Activated CD4-positive, alpha-beta T cell treated with anti-CD3 and anti-CD28 coated beads, Interleukin-2, Interleukin-6, amounts not matched to agents 100 ng/mL and 50 ng/mL, durations not matched to agents 16 hours and 8 hours (primary cell): ENCODE measurements at places on chromosomes 16 and 17.
A peak's percentile ranks its signal among the peaks of the same experiment; 100 is the strongest.

DNA sequence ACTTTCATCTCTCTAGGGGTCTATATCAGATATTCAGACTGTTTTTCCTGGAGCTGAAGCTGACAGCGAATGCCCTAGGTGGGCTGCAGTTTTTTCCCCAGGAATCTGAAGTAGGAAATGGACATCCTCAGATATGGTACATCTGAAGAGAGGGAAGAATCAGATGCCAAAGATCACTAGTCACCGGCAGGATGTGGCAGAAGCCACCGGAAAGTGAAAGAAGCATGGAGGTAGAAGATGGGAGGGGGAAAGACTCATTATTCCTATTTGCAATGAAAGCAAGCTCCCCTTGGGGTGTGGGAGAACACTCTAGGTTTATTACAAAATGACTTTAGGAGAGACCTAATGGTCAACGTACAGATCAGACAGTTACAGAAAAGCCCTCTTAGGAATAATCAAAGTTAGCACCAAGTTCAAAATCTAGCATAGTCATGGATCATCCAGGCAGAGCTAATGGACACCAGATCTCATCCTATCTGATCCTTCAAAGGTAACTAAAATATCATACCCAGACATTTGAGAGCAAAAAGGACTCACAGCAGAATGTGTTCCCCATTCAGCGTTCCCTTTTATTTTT, 110.7 kb downstream of the HS3ST3A1 start:
- no peak for DNase-seq

DNA sequence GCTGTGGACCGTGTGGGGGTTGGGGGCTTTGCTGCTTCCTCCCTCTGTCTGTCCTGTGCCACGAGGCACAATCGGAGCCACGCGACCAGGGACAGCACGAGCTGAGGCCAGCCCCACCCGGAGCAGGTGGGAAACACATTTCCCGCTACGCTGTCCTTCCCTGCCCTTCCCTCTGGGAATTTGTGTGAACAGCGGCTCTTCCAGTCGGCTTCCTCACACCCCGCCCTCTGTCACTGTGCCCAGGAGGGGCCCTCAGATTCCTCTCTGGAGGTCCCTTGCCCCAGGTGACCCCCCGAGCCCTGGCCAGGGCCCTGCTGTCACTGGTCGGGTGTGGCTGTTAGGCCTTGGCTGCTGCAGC, 19.6 kb downstream of the SPIRE2 start:
- DNase-seq: no peak

GRCh38 chr17:56608944-56609343, 15.4 kb downstream of the NOG start:
- DNase-seq: no peak

GRCh38 chr16:58025351-58026138, at the start of gene MMP15:
MMP15 (plus strand) TSS chr16:58025754; CDS start chr16:58026351, 597 bp downstream.
- peak; percentile 61 for DNase-seq

DNA sequence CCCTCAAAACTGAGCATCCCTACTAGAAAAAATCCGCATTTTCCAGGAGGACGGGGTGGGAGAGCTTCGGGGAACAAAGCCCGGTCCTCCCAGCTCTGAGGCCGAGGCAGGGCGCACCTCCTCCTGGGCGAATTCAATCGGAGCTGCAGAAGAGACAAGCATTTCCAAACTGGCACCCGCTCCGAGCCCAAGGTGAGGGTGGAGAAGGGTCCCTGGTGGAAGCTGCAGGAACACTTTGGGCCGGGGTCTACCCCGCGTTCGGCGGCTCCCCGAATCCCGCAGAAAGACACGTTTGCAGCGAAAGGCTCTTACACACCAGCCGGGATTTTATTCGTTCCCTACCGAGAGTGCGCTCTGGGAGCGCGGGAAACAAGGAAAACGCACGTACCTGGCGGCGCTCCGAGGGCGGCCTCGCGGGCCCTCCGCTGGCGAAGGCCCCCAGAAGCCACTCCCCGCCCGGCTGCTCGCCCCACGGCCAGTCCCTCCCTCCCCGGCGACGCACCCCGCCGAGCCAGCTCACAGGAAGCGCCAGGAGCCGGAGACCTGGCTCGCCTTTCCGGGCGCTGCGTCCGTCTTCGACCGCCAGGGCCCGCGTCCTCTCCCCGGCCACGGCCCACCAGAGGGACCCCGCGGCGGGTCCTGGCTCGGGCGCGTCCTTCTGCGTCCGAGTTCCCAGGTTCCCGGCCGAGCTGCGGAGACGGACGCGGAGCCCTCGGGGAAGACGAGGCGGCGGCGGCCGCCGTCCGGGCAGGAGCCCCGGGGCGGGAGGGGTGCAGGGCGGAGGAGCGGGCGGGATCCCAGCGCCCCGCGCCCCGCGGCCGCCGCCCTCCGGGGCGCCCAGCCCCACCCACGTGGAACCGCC, 49.8 kb upstream of the BAHCC1 start:
- DNase-seq: peak; percentile 63

- peak; percentile 45 for DNase-seq
These were observed 147.3 kb downstream of the CCDC182 start for GRCh38 chr17:57597531-57598453.

GRCh38 chr17:1007310-1008007, 10.5 kb downstream of the TIMM22 start:
- no peak for DNase-seq

DNA sequence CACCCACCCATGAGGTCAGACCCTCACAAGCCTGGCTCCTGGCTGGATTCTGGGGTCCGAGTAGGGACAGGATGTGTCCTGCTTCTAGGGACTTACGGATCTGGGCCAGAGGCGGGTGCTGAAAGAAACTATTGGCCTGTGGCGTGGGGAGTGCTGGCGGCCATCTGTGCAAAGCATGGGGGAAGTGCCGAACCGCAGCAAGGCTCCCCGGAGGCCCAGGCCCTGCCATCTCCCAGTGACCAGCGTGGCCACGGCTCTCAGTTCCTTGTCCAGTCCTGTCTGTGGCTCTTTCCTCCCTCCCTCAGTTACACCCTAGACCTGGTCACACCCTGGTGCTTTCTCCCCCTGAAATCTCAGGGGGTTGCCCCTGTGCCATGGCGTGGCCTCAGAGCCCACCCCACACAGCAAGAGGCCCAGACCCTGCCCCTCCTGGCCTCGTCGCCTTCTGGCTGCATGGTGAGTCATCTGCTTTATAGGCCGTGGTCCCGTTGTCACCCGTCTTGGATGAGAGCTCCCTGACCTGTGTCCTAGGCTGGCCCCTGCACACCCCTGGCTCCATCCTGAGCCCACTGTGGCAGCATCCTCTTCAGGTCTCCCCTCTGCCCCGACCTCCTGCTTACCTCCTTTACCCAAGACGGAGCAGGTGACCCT, 54.5 kb downstream of the PRMT7 start:
- DNase-seq: no peak

DNA sequence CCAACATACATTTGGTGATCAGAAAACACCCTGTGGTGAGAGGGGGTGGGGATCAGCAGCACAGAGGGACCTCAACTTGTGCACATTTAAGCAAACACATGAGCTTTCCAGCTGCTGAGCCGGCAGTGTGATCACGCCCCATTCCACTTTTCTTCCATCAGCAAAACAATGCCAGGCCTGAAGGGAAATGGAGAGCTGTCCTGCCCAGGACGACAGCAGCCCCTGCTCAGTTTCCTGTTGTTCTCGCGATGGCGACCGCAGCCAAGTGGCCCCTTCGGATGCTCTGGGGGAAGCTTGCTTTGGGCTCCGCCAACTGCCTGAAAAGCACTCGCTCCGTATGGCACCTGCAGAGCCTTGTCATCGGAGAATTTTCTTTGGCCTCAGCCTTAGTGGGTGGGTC, 272.3 kb downstream of the FOXL1 start:
- no peak for DNase-seq

DNA sequence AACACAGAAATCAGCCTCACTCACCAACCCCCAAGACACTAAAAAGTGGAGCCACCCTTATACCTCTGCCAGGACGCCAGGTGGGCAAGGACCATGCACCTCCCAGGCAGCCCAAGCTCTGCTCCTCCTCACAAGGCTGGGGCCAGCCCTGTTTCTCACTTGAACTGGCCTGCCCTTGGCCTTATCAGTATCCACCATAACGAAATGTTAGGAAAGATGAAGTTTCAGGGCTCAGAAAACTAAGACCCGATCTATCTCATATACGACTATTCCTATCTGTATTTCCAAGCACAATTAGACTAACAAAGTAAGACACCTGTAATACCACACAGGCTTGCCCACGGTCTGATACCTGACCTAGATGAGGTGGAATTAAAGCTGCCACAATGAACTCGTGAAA, 6.9 kb downstream of the FBXO31 start:
- DNase-seq: no peak

DNA sequence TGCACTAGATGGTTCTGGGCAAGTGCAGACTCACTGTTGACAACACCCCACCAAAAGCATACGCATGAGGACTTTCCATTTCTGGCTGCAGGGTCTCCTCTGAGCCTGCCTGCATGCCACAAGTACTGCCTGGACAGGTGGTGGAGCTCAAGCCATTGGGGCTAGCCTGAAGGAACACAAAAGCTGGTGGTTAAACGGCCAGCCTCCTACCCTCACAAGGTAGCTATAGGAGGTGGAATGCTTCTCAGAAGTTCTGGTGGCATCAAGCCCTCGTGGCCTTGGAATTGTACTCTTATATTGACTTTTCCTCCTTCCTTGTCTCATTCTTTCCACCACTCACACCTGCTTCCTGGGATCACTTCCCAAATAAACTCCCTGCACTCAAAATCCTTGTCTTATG, 56.6 kb upstream of the BCAR1 start:
- DNase-seq: no peak

- no peak for DNase-seq
These were observed 369.8 kb downstream of the UTP18 start for GRCh38 chr17:51630101-51630671.

DNA sequence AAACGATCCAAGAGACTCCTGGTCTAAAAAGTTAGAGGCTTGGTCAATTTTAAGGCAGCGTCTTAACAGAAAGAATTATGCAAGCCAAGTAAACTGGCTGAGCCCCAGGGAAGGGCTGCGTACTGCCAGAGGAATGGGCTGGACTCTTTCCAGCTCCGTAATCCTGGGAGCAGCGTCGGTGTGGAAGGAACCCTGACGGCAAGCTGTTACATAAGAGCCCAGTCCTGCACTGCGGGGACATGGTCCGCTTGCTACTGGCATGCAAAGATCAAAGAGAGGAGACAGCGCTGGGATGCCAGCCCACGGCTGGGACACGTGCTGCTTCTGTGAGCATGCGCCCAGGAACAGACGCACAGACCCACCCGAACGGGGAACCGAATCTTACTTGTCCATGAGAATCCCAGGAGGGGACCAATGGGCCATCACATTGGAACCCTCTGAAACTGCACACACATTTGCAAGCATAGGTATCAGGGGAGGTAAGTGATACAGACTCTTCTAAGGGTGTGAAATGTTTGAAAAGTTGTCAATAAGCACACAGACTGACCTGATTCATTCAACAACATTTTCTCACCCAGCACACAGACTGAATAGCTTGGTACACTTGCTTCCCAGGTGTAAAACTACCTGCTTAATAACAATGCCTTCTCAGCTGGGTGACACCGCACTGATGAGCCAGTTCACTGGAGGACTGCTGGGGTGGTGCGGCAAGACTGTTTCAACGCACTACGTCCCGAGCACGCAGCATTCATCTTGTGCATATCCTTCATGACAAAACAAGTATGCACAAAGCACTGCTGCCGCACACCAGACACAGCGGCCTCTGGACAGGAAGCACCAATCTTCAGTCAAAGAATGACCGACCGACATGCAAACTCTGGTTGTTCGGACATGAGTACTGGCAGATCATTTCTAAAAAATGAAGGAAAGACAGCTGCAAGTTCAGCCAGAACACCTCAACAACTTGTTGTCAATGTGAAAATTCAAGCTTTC, 94.9 kb downstream of the ANKRD11 start:
- no peak for DNase-seq

DNA sequence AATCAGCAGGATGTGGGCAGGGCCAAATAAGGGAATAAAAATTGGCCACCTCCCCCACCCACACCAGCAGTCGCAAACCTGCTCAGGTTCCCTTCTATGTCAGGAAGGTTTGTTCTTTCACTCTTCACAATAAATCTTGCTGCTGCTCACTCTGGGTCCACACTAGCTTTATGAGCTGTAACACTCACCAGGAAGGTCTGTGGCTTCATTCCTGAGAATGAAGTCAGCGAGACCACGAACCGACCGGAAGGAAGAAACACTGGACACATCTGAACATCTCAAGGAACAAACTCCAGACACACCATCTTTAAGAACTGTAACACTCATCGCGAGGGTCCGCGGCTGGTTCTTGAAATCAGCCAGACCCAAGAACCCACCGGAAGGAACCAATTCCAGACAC, 115.5 kb upstream of the TBX2 start:
- no peak for DNase-seq

DNA sequence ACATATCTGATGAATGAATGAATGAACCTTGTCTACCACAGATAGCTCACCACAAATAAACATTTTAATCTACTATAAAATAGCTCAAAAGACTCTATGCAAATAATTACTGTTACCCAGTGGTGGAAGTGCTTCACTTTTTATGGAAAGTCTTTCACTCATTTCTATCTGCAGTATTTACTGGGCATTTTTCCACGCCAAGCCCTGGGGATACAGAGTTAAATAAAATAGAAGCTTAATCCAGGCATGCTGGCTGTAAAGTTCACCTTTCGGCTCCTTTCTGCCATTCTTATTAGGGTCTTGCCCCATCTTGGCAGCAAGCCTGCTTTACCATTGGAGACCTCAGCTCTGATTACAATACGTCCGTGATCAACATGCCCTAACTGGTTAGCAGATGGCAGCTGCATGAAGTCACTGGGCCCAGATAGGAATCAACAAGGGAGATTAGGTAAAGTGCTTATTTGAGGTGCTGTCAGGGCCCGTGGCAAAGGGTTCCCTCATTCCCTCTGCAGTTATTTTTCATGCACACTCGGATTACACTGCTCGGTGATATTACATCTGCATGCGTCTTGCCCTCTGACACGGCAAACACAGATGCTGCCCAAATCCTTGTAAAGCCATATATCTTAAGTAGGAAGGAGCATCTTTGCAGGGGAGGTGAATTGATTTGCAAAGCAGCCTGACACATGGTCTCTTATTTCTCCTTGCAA, 648.9 kb downstream of the WWOX start:
- no peak for DNase-seq

DNA sequence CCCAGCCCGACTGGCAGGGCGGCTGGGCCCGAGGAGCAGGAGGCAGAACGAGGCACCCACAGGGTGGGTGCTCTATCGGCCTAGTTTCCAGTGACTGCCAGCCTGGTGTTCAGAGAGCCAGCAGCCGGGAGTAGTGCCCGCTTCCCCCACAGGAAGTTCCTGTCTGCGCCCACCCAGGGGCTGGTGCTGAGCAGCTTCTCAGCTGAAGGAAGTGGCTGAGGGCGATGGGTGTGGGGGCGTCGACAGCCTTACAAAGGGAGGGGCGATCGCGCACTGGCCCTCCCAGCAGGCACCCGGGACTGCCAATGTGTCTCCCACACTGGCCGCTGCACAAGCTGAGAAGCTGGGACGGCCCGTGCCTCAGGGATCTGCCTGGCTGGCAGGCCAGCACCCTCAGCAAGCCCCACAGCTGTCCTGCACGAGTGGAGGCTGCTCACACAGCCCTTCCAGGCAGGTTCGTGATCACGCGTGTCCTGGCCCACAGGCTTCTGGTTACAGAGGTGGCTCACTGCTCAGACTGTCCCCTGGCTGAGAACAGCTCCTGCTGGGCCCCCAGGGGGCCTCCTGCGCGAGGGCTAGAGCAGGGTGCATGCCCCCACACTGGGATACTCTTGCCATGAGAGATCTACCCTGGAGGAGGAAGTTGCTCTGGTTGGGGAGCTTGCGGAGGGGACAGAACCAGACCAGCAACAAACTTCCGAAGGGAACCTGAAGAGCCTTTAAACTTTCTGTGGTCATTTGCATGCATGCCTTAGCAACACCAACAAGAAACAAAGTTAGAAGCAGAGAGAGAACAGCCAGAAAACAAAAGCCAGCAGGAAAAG, 2.5 kb downstream of the RNF166 start:
- peak; percentile 83 for DNase-seq

- no peak for DNase-seq
These were observed 412.7 kb downstream of the UTP18 start for GRCh38 chr17:51673070-51673469.
